ENCODE measurements at places on chromosomes 1 and 21.

- DNase-seq, result no peak
These were observed 722.2 kb downstream of the KCNT2 start for GRCh38 chr1:195886000-195886399.

- DNase-seq, result no peak
These were observed 88.1 kb downstream of the GPATCH2 start for GRCh38 chr1:217542837-217543236.

DNA sequence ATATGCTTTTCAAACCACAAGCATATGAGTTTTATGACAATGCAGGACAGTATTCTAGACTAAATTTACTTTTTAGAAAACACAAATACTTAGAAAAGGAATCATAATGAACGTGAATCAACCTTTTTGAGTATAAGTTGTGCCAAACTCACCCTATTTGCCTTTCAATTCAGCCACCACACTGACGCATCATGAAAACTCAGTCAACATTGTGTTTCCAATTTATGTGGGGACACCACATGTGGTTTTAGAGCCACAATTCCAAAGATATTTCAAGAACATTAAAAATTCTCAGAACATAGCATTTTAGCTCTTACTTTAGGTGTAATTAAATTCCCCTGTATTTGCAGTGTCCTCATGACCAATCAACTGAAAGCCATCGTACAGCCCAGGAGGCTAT is 118.8 kb downstream of the PTBP2 start:
- no peak for DNase-seq

DNA sequence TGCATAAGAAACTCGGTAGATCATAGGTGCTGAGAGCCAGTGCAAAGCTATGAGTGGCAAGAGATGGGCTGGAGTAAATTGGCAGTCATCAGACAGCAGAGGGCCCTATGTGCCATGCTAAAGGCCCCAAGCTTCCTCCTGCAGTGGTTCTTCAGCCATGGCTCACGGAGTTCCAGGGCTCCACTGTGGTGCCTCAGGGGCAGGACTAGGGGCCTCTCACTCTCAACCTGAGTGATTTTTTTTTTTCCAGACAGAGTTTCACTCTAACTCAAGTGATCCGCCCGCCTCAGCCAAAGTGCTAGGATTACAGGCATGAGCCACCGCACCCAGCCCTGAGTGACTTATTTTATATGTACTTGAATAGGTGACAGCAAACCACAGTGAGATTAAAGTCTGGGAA is 10.4 kb upstream of the GJA8 start:
- DNase-seq, result no peak

DNA sequence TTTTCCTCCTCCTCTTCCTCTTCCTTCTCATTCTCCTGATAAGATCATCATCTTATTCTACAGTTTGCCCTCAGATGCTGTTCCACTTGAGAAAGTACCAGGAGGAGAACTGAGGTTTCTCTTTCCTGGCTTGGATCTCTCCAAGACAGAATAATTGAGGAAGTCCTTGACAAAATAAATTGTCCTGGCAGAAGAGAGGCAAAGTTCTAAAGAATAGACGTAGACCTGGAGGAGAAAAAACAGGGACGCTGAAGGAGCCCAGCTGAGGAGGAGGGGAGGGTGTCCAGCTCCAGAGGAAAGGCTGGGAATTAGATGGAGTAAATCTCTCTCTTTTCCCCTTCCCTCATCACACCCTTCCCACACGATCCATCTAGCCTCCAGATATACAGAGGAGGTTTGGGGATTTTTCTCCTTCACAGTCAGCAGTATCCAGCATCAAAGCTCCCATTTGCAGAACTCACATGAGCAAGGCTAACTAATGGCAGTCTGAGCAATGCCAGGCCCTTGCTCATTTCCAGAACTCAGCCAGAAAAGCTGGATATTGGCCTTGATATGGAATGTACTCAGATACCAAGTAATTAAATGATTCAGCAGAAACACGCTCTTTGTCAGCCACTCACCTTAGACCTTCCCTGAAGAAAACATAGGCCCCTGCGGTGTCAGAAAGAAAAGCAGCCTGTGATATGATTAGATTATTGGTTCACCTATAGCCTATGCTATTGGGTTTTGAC is 5.1 kb upstream of the GNG12 start:
- no peak for DNase-seq

DNA sequence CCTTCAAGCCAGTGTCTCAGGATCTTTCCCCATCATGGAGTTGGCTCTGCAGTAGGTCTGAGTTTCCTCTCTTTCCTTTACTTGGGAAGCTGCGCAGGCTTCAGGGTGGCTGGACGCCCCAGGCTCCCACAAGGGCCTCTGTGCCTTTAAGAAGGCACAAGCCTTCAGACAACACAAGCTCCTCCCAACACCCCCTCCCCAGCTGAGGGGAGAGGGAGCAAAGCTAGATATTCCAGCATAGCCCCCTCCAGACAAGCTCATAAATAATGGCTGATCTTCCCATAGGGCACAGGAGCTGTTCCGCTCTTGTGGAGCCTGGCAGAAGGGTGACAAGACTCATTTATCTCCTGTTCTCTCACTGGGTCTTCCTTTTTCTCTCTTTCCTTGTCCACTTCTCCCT is 27.9 kb upstream of the ATP2B4 start:
- DNase-seq, result no peak

- no peak for DNase-seq
These were observed 237.8 kb downstream of the TRABD2B start for GRCh38 chr1:47759251-47759935.

- DNase-seq, result peak; percentile 92
These were observed at the start of gene RUNX3 for GRCh38 chr1:24930260-24931145. Gene RUNX3, minus strand, starts transcription at chr1:24930276. Its CDS starts 408 bp downstream, at chr1:24929868.

DNA sequence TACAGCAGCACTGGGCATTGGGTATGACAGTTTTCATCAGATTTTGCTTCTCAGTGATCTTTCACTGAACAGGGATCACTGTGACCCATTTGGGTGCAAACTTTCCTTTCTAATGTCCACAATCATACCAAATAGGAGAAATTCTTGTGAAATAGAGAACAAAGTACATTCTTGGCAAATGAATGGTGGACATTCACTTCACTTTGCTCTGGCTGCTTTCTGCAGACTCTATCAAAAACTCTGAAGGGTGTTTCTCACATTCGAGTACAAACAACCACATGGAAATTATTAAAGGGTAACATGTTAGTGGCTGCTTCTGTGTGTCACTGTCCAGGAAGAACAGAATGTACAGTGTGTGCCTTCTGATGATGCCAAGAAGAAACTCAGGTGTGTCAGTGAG is 61.9 kb upstream of the ADAM30 start:
- DNase-seq, result no peak

GRCh38 chr1:9759939-9760338 is 63.8 kb downstream of the CLSTN1 start:
- no peak for DNase-seq

DNA sequence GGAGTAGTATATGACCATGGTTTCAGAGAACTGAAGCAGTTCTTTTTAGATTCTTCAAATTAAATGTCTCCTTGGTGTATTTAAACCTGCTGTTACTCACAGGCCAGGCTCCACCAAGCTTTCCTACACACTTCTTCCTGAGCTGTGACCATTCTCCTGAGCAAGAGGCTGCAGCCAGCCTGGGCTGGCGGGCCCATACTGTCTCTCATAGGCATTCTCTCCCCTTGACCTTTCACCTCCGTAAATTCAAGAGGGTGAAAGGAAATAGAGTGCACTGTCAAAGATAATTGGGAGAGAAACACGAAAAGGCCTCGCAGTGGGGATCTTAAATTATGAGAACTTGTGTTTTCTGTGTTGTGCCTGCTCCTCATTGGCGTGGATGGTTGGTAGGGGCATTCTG is 2.3 kb downstream of the ARF1 start:
- DNase-seq, result no peak

GRCh38 chr1:53190210-53190611 is 6.4 kb upstream of the CPT2 start:
- no peak for DNase-seq

DNA sequence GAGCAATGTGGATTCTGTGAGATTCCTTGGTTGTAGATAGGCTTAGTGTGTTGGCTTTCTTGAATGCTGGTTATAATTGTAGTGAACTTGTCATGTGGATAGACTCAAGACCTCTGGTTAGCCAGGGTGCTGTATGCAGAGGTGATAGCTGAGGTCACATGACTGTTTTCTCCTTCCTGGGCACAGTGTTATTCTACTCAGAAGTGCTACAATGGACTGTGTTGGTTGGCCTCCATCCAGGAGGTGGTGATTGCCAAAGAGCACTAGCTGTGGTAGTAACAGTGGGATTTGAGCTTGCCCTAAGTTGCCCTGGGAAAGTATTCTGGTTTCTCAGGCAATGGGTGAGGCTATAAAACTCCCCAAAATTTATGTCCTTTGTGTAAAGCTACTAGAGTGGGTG is 71.6 kb downstream of the SH3BGR start:
- no peak for DNase-seq

DNA sequence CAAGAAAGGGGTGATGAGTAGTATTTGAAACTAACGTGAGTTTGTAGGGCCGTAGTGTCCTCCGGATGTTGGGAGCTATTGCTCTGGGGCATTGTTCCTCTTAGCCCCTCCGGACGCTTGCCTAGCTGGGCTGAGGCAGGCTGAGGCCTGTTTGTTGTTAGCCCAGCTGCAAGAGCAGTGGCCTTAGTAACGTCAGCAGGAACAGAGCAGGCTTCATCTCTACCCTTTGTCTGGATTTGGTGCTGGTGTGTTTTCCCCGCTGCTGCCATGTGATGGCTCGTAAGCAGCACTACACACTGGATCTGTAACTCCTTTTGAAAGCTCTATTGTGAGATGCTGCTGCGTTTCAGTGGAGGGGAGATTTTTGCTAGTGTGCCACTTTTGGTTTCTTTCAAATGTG is 57.6 kb downstream of the DNM3 start:
- no peak for DNase-seq

DNA sequence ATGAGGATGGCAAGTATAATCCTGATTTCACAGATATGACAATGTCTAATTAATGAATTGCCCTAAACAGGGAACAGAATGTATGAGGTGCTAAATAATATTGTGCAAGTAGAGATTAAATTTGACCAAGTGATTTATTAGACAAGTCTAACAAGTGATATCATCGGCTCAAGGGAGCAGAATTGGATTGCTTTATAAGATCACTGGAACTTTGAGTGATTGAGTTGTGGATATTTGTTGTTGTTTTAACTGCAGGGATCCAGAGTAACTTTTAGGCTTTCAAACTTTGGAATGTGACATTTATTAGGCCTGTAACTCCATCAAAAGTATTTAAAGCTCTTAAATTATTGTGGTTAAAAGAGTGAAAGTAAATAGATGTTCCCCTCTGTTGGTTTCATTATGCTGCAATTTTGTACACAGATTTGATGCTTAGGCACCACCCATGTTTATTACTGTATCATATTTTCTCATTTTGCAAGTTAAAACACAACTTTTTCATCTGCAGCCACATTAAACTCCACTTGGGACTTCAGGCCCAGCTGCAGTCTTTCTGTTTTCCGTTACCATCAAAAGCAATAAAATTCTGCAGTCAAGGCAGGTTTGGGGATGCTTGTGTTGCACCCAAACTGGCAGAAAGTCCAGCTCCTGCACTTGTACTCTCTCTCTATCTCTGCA is 206.6 kb downstream of the HLX start:
- DNase-seq, result no peak

- DNase-seq, result no peak
These were observed 59.0 kb upstream of the C8B start for GRCh38 chr1:57024855-57025254.

- no peak for DNase-seq
These were observed 300.3 kb downstream of the DSCAM start for GRCh38 chr21:40546647-40547046.

DNA sequence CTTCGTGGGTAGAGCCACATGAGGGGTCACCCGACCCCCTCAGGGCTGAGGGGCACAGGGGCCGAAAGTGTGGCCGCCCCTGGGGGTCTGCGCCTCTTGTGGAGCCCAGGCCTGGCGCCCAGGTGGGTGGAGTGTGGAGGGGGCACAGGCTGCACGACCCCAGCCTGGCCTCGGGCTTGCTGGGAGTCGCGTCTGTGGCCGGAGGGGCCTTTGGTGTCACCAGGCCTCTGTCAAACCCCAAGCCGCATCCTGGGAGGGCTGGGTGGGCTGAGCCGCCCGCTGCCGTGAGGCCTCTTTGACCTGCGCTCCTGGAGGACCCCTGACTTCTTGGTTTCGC is 60.7 kb downstream of the FAAP20 start:
- DNase-seq, result no peak

- DNase-seq, result no peak
These were observed 660 bp upstream of the PDE4B start for GRCh38 chr1:65791801-65792668.

DNA sequence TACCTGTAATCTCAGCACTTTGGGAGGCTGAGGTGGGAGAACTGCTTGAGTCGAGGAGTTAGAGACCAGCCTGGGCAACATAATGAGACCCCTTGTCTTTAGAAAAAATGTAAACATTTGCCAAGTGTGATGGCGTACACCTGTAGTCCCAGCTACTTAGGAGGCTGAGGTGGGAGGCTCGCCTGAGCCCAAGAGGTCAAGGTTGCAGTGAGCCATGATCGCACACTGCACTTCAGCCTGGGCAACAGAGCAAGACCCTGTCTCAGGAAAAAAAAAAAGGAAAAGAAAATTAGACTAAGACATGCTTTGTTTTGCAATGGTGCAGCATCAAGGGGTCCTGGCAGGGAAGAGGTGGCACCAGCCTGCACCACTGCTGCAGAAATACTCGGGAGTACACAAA is 16.8 kb upstream of the GPR157 start:
- no peak for DNase-seq

GRCh38 chr1:21385022-21385421 is 54.9 kb upstream of the NBPF3 start:
- no peak for DNase-seq

DNA sequence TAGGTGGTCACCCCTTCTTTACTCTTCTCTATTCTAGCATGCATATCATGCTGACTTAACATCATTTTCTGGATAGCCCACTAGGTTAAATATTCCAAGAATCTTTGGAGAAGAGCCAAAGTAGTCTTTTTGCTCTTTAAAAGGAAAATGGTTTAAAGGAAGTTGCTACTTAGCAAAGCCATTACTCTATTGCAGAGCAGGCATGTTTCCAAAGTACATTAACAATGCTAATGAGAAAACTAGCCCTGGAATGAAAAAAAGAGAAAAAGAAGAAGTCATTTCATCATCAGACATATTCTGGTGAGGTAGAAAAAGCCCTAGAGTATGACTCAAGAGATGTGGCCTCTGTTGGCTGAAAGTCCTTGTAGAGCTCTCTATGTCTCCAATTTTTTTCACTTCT is 74.0 kb downstream of the NUF2 start:
- DNase-seq, result no peak

DNA sequence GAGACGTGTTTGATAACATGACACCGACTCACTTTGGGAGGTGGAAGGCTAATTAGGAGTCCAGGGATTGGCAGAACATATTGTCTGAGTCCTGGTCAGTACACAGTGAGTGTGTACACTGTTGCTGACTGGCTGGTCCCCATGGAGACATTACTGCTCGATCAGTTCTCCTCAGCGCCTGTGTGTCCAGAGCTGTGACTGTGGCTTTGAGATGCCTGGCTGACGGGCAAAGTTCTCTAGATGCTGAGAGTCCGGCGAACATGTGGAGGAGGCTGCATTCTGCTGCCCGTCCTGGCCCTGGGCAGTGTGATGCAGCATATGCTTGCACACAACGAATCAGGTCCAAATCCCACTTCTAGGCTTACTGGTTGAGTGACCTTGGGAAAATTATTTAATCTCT is 280.1 kb upstream of the ST6GALNAC5 start:
- no peak for DNase-seq

Data from activated gamma-delta T cell treated with Interleukin-2 at 50 U/mL for 16 hours (primary cell).